ENCODE measurements at places on chromosomes 2 and 18.
A peak's percentile ranks its signal among the peaks of the same experiment; 100 is the strongest.

DNA sequence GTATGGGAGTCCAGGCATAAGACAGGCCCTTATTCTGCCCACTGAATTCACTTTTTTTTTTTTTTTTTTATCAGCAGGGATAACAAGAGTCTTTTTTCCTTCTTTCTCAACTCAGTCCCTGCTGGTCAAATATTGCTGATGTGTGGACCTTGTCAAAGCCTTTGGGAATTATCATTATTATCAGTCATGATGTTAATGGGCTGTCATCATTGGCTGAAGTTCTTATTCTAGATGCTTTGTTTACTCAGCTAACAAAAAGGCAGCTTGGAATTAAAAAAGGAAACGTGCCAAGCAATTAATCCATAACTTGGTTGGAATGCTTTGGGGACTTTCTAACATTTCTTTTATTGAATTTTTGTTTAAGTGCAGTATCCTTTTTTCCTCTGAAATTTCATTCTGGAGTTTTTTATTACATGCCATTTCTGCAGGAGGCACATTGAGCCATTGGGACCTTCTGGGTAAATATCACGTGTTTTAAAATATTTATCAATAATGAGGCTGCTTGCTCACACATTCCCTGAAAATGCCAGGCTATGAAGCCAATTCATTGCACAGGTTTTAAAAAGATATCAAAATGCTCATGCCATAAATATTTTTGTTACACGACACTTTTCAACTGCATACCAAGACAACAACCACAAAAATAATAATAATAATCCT is 246.3 kb downstream of the TXNL1 start:
- H3K27ac ChIP-seq, result no peak overlapping the region
- no peaks in the 10 kb centered on the region for H3K4me1 ChIP-seq
- H3K4me3 ChIP-seq, result no peak overlapping the region
- no peaks in the 10 kb centered on the region for H3K27me3 ChIP-seq

DNA sequence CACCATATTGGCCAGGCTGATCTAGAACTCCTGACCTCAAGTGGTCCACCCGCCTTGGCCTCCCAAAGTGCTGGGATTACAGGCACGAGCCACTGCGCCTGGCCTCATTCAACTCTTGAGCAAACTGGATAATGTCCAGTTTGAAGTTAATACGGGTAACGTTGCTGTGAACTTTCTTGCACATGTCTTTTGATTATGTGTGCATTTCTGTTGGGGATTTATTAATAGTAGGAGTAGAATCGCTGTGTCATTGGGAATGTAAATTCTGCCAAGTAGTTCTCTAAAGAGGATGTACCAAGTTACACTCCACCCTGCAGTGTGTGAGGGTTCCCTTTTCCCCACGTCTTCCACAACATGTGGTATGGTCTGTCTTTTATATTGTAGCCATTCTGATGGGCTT is 6.2 kb downstream of the IMPA2 start:
- H3K27me3 ChIP-seq, result no peaks in the 10 kb centered on the region
- DNase-seq, result no peak
- no peaks in the 10 kb centered on the region for H3K4me1 ChIP-seq
- no peak overlapping the region for H3K27ac ChIP-seq
- H3K36me3 ChIP-seq, result no peaks in the 10 kb centered on the region

DNA sequence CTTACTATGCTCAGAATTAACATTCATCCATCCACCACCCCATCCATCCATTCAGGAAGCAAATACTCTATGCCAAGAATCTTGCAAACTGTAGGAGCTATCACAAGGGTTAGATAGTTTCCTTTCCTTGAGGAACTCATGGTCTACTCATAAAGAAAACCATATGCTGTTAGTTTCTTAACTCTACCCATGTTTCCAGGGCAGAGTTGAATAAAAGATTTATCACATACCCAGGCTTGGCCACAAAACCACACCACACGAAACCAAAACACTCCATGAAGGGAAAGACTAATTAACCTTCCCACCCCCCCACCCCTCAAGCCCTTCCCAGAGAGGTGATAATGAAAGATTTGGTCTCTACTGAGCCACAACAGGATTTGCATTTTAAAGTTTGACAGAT is 23.7 kb upstream of the MSGN1 start:
- H3K4me3 ChIP-seq, result no peak overlapping the region
- H3K27ac ChIP-seq, result no peak overlapping the region
- DNase-seq, result no peak
- no peaks in the 10 kb centered on the region for H3K27me3 ChIP-seq
- no peaks in the 10 kb centered on the region for H3K36me3 ChIP-seq
- H3K4me1 ChIP-seq, result no peaks in the 10 kb centered on the region

DNA sequence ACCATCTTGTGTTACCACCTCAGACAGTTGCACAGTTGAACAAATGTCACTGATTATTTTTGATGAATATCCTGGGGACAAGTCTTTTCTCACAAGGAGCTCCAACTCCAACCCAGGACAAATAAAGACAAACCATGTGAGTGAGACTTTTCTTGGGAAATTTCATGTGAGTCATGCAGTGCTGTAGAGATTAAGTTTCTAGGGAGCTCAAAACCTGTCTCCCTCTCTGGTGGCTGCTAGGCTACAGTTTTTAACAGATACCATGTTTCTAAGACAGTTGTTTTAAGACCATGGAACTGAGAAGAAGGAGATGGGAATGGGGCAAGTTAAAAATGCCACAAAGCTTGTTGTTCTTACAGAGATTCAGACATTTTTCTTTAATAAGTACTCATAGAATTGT is 255.5 kb downstream of the RIT2 start:
- no peak for DNase-seq
- no peak overlapping the region for H3K4me3 ChIP-seq
- no peaks in the 10 kb centered on the region for H3K36me3 ChIP-seq
- H3K27me3 ChIP-seq, result no peaks in the 10 kb centered on the region
- no peak overlapping the region for H3K27ac ChIP-seq
- H3K4me1 ChIP-seq, result no peaks in the 10 kb centered on the region

DNA sequence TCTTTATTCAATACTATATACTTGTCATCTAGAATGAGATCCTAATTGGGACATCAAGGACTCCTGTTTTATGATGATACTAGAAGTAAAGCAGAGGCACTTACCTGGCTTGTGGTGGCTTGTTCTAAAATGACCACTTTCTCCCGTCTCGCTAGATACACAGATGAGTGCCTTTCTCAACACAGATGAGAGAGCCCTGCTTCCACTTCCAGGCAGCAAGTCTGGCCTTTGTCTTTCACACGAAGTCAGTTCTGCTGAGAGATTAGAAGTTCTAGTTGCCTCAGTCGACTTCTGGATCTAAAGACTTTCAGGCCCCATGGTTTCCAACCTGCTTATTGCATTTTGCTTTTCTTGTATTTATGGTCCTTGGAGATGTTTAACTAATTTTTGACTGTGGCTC is 70.3 kb downstream of the PPP1R1C start:
- no peak overlapping the region for H3K4me3 ChIP-seq
- DNase-seq, result no peak
- H3K27me3 ChIP-seq, result no peaks in the 10 kb centered on the region
- H3K27ac ChIP-seq, result no peak overlapping the region
- H3K4me1 ChIP-seq, result peaks cover 10% of the 10 kb centered on the region

GRCh38 chr2:237405006-237405559 is 8.9 kb downstream of the COL6A3 start:
- H3K27me3 ChIP-seq, result no peaks in the 10 kb centered on the region
- no peak for DNase-seq
- H3K4me1 ChIP-seq, result peaks cover 12% of the 10 kb centered on the region

GRCh38 chr2:197760293-197760657 is 24.8 kb downstream of the BOLL start:
- no peak for DNase-seq
- no peaks in the 10 kb centered on the region for H3K27me3 ChIP-seq

GRCh38 chr2:67851016-67851415 is 211.8 kb downstream of the C1D start:
- H3K4me1 ChIP-seq, result peaks cover 4% of the 10 kb centered on the region
- DNase-seq, result no peak
- H3K36me3 ChIP-seq, result no peaks in the 10 kb centered on the region
- H3K4me3 ChIP-seq, result no peak overlapping the region

DNA sequence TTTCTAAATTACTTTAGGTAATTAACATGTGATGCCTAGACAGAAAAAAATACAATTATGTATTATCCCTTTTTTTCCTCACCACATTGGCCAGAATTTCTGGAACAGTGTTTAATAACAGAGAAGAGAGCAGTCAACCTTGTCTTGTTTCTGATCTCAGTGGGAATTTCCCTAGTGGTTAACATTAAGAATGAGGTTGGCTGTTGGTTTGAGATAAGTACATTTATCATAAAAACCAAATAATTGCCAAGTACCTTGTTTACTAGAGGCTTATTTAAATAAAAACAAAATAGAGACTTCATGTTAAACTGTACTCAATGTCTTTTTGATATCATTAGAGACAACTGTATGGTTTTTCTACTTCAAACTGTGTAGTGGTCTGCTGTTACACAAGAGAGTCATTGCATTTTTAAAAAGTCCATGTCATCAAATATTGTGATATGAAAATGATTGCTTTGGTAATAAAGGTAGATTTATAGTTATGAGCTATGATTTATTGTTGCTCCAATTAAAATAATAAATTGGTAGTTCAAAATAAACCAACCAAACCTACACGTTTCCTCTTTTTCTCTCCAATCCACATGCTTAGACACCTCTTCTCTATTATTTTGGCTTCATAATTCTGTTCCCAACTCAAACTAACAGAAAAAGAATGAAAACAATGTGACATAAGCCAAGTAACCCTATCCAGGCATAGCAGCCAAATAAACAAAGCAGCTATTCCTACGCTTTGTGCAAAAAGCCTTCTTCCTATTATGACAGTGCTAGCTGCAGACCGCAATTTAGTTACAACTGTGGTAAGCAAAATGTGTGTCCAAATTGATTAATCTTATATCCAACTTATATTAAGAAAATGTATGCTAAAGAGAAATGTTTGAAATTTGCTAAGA is 20.9 kb upstream of the TANK start:
- peaks cover 51% of the 10 kb centered on the region for H3K4me1 ChIP-seq
- H3K27me3 ChIP-seq, result no peaks in the 10 kb centered on the region
- H3K4me3 ChIP-seq, result peak overlapping the region; percentile 58
- H3K36me3 ChIP-seq, result no peaks in the 10 kb centered on the region
- no peak for DNase-seq

- no peaks in the 10 kb centered on the region for H3K36me3 ChIP-seq
- no peak for DNase-seq
- no peaks in the 10 kb centered on the region for H3K27me3 ChIP-seq
- H3K4me1 ChIP-seq, result no peaks in the 10 kb centered on the region
Measured at GRCh38 chr2:180675170-180675569, 305.2 kb upstream of the UBE2E3 start.

GRCh38 chr2:119295688-119296375 is 70.8 kb downstream of the C2orf76 start:
- H3K27me3 ChIP-seq, result no peaks in the 10 kb centered on the region
- no peak overlapping the region for H3K4me3 ChIP-seq
- peaks cover 9% of the 10 kb centered on the region for H3K4me1 ChIP-seq
- H3K27ac ChIP-seq, result no peak overlapping the region
- DNase-seq, result no peak
- H3K36me3 ChIP-seq, result no peaks in the 10 kb centered on the region

GRCh38 chr2:148754864-148755263 is 110.3 kb downstream of the EPC2 start:
- no peak for DNase-seq
- no peaks in the 10 kb centered on the region for H3K4me1 ChIP-seq
- no peaks in the 10 kb centered on the region for H3K27me3 ChIP-seq
- no peaks in the 10 kb centered on the region for H3K36me3 ChIP-seq
- H3K4me3 ChIP-seq, result no peak overlapping the region
- no peak overlapping the region for H3K27ac ChIP-seq

GRCh38 chr18:57925706-57926105 is 118.3 kb upstream of the NEDD4L start:
- no peaks in the 10 kb centered on the region for H3K36me3 ChIP-seq
- no peaks in the 10 kb centered on the region for H3K27me3 ChIP-seq
- no peak overlapping the region for H3K27ac ChIP-seq
- H3K4me3 ChIP-seq, result no peak overlapping the region
- no peaks in the 10 kb centered on the region for H3K4me1 ChIP-seq

DNA sequence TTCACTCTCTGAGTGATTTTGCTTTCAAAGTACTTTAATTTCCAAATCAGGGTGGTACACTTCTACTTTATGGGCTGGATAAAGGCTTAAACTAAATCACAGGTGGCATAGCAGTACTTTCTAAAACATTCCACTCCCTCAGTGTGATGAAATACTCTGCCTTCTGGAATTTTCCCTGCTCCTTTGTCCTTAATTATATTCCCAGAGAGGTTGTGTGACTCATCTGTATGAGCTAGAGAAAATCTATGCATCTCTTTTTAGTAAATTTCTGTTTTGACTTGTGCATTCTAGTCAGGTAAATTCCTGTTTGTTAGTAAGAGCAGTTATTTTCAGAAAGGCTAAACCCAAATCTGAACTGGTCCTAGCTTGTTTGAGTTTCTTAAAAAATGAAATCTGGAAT is 29.0 kb upstream of the PLA2R1 start:
- DNase-seq, result no peak
- H3K27ac ChIP-seq, result no peak overlapping the region

DNA sequence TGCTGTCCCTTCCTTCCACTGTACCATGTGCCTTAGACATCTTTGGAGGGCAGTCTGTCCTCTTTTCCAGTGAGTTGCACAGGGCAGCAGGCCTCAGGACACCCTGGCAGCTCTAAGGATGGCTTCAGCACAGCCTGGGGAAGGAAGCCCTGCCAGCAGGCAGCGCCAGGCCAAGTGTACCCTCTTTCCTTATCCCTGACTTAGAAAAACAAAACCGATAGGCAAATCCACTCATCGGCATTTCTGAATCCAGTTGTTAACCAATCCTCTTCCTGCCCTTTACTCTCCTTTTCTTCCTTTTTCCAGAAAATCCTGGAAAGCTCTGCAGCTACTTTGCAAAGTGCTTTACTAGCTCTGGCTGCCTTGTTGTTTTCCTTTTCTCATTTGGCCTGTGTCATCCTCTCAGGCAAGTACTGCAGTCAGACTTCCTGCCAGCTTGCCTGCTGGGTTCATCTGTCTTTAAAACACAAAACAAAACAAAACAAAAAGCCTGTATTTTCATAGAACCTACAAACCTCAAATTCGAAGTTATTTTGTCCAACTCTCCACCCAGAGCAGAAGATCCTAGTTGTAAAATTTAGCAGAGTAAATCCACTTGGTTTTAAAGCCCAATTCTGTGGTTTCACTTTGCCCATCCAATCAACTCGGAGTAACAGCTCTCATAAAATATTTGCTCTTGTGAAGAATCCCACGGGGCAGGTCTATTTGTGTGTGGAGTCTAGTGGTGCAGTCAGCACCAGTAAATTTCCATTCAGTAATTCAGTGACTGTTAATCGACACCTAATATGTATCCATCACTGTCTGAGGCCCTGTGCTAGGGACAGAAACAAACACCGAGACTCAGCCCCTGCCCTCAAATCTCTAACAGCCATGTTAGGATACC is 45.2 kb downstream of the PCBP1 start:
- no peak for DNase-seq
- peak overlapping the region; percentile 68 for H3K4me3 ChIP-seq
- H3K4me1 ChIP-seq, result peaks cover 48% of the 10 kb centered on the region
- H3K27me3 ChIP-seq, result no peaks in the 10 kb centered on the region
- H3K36me3 ChIP-seq, result no peaks in the 10 kb centered on the region
- peak overlapping the region; percentile 87 for H3K27ac ChIP-seq

- H3K4me1 ChIP-seq, result peaks cover 25% of the 10 kb centered on the region
- H3K27ac ChIP-seq, result no peak overlapping the region
- no peaks in the 10 kb centered on the region for H3K36me3 ChIP-seq
- no peak for DNase-seq
- H3K4me3 ChIP-seq, result no peak overlapping the region
Measured at GRCh38 chr18:8999872-9000271, 102.6 kb upstream of the NDUFV2 start.
